ENCODE measurements at places on chromosomes 16 and 17. TPM values are rescaled to one million over a fixed set of nuclear protein-coding genes. Genes with fewer than 3 reads are reported as not detected.
A peak's percentile ranks its signal among the peaks of the same experiment; 100 is the strongest.

The PPP1R27 gene
- not detected for total RNA-seq

The PRSS27 gene
- 1.3 TPM for total RNA-seq

The MYH3 gene
- under 0.01 TPM for total RNA-seq

The GDPD3 gene
- total RNA-seq = 1.4 TPM

The NOG gene
- total RNA-seq = 0.21 TPM

- H3K27ac ChIP-seq = no peak overlapping the region
- H3K36me3 ChIP-seq = no peaks in the 10 kb centered on the region
- DNase-seq = peak; percentile 83
- peaks cover 96% of the 10 kb centered on the region for H3K27me3 ChIP-seq
Observed at GRCh38 chr17:48724251-48725003, 1.4 kb downstream of the PRAC2 start.

DNA sequence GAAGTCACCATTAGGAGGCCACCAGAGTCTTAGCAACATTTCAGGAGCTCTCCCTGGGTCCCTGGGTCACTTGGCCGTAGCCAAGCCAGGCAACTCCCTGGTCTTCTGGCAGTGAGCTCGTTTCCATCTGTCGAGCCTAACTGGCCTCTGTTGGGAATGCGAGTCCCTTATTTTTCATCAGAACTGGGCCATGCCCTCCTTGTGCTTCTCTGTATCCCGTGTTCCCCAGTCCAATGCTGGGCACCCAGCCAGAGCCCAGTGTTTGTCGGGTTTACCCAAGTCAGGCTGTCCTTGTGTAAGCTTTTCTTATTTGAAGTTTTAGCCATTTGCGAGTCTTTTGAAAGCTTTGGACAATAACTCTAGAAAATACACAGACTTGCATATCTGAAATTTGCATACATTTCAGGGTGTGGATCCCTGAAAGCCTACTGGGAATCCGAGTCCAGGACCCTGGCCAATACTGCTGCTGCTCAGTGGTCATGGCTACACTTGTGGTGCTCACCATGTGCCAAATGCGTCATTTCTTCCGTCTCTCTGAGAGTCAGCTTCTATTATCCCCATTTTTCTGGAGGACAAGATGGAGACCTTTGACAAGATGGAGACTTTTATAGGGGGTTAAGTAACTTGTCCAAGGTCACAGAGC lies 81.6 kb upstream of the LGALS9 start:
- DNase-seq = no peak
- no peaks in the 10 kb centered on the region for H3K36me3 ChIP-seq
- no peak overlapping the region for H3K4me3 ChIP-seq

DNA sequence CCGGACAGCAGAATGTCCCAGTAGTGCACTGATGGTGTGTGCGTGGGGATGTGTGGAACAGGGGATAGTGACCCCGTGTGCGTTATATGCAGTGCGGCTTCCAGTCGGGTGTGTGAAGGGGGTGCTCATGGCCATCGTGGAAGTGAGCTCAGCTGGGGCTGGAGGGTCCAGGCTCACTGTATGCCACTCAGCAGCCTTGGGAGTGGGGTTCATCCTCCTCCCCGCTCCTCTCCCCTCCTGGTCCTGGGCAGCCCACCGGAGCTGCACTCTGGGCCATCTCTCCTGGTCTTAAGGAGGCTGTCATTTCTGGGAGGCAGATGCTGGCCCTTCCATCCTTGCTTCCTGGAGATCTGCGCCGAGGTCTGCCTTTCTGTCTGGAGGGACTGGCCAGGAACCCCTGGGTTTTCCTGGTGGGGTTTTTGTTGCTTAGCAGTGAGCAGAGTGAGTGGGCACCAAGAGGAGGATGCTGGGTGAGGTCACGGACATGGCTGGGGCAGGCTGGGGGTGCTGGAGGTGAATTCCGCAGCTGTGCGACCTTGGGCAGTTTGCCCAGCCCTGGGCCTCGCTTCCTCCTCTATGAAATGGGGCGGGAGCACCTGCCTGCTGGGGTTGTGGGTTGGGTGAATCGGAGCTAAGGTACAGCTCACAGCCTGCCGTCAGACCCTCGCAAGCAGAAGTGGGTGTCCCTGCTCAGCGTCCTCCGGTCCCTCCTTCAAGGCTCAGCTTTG lies 164.1 kb downstream of the SEC14L1 start:
- H3K27ac ChIP-seq = no peak overlapping the region
- H3K4me1 ChIP-seq = no peaks in the 10 kb centered on the region
- no peaks in the 10 kb centered on the region for H3K27me3 ChIP-seq
- DNase-seq = no peak
- no peak overlapping the region for H3K4me3 ChIP-seq

- H3K27me3 ChIP-seq = no peaks in the 10 kb centered on the region
- H3K4me3 ChIP-seq = no peak overlapping the region
- no peaks in the 10 kb centered on the region for H3K4me1 ChIP-seq
- no peaks in the 10 kb centered on the region for H3K36me3 ChIP-seq
- no peak for DNase-seq
- H3K27ac ChIP-seq = no peak overlapping the region
Observed at GRCh38 chr17:48499735-48500434, 30.9 kb downstream of the HOXB1 start.

DNA sequence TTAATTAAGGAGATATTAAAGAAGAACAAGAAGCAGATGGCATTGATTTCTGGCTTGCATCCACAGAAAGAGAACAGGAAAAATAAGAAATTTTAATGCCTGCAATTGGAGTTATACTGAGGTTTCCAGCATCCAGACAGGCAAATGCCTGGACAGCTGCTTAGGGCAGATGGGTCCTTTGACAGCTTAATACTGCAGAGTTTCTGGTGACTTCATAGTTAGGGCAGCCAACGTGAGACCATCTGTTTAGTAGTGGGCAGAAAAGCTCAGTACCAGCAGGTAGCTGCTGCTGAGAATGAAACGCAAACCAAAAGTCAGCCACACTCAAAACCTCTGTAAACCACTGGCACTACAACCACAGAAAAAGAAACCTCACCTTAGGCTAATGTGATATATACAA lies 109.8 kb downstream of the CDK5R1 start:
- no peaks in the 10 kb centered on the region for H3K4me1 ChIP-seq
- no peaks in the 10 kb centered on the region for H3K36me3 ChIP-seq
- no peak overlapping the region for H3K4me3 ChIP-seq
- H3K27me3 ChIP-seq = no peaks in the 10 kb centered on the region
- H3K27ac ChIP-seq = no peak overlapping the region
- no peak for DNase-seq

- H3K4me1 ChIP-seq = no peaks in the 10 kb centered on the region
- no peak for DNase-seq
- H3K36me3 ChIP-seq = no peaks in the 10 kb centered on the region
- H3K4me3 ChIP-seq = no peak overlapping the region
- no peak overlapping the region for H3K27ac ChIP-seq
Observed at GRCh38 chr17:7426203-7426863, 917 bp downstream of the SPEM2 start.

DNA sequence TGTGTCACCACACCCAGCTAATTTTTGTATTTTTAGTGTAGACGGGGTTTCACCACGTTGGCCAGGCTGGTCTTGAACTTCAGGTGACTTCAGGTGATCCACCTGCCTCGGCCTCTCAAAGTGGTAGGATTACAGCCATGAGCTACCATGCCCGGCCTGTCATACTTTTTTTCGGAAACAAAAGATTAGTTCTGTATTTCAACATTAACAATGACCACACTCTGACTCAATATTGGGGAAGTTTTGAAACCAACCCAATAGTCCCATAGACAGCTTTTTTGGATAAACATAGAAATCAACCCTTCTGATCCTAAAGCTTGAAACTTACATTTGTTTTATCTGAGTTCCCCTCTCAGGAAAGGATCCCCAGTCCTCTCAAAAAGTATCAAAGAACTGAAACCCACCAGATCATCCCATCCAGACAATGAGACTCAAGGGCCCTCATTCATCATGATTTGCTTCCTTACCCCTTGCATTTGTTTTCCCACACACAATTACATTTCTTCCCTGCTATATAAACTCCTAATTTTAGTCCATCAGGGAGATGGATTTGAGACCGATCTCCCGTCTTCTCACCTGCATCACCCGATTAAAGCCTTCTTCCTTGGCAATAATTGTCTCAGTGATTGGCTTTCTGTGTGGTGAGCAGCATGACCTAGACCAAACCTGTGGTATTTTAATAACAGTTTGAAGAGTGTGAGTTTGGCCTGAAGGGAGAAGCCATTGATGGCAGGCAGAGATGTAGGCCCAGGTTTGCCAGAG lies 7.2 kb upstream of the AGRP start:
- no peak overlapping the region for H3K27ac ChIP-seq
- DNase-seq = no peak
- H3K4me1 ChIP-seq = no peaks in the 10 kb centered on the region
- no peaks in the 10 kb centered on the region for H3K36me3 ChIP-seq

- no peak overlapping the region for H3K4me3 ChIP-seq
- H3K36me3 ChIP-seq = no peaks in the 10 kb centered on the region
- no peaks in the 10 kb centered on the region for H3K27me3 ChIP-seq
- no peak for DNase-seq
- no peaks in the 10 kb centered on the region for H3K4me1 ChIP-seq
- H3K27ac ChIP-seq = no peak overlapping the region
Observed at GRCh38 chr17:21476867-21477266, 100.7 kb downstream of the KCNJ12 start.
